ENCODE measurements at places on chromosomes 11 and 22.

DNA sequence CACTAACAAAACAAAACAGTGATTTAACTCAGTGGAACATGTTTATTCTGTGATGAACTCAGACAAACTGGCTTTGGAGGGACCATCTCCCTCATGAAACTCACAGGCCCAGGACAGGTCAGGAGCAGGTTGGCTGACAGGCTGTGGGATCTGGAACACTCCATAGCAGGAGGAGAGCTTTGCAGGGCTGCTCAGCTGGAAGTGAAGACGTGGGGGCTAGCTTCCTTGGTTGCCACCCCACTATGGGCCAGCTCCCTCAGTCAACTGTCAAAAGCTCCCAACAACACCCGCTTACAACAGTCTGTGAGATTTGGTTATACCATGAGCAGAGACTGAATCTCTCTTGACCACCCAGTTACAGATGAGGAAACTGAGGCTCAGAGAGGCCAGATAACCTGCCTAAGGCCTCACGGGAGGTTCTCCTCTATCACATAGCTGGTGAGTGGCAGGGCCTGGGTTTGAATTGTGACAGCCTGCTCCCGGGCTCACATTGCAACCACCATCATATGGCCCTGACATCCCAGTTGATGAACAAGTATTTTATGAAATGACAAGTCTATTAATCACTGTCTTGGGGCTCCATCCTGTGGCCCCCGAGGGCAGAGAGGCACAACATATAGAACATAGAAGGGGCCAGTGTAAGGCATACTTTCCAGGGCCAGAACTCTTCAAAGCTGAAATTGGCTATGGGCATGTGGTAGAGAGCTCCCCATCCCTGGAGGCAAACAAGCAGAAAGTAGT is 473.4 kb downstream of the MN1 start:
- no peak for DNase-seq

DNA sequence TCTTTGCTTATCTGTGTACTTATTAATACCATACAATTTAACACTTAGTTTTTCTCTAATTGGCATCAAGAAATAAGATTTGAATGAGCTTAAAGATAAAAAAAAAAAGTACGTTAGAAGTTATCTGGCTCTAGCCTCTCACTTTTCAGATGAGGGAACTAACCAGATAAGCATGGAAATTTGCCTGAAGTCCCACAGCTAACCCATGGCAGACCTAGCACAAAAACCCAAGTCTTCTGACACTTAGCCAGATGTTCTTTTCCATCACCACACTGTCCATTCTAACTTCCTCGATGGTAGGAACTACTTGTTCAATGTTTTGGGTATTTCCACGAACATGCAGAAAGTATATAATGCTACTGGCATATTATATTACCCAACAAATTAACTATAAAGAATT is 7.4 kb upstream of the SOX6 start:
- no peak for DNase-seq

DNA sequence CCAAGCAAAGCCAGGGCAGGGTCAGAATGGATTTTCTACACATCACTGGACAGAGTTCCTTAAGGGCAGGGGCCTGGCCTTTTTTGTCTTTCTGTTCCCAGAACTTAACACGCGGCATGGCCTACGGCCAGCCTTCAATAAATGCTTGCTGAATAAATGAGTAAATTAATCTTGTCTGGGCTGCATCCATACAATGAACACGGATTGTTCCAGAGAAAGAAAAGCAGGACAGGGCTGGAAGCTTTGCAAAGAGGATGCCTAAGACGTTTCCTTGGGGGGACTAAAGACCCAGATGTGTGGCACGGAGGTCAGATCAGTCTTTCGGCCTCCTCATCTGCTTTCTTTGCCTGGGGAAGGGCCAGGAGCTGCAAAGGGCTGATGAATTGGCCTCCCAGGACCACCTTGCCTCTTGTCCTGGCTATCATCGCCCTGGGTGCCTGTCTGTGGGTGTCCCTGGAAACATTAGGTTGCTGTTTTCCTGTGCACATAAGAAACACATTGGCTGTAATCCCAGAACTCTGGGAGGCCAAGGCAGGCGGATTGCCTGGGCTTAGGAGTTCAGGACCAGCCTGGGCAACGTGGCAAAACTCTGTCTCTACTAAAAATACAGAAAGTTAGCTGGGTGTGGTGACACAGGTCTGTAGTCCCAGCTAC is 20.8 kb upstream of the RFPL3 start:
- no peak for DNase-seq

DNA sequence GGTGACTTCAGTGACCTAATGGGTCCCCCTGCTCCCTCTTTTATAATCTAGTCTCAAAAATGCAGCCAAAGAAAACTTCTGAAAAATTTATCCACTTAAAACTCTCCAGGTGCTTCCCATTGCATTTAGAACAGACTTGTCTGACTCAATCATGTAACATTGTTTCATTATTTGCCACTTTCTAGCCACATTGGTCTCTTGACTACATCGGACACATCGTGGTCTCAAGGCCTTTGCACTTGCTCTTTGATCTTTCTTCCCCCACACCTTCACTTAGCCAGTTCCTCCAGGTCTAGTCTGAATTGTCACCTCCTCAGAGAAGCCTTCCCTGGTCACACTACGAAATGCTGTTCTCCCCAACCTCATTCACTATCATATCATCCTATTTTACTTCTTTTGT is 97.0 kb upstream of the E2F8 start:
- no peak for DNase-seq

GRCh38 chr22:46528121-46528610 is 9.3 kb downstream of the CELSR1 start:
- DNase-seq, result no peak

DNA sequence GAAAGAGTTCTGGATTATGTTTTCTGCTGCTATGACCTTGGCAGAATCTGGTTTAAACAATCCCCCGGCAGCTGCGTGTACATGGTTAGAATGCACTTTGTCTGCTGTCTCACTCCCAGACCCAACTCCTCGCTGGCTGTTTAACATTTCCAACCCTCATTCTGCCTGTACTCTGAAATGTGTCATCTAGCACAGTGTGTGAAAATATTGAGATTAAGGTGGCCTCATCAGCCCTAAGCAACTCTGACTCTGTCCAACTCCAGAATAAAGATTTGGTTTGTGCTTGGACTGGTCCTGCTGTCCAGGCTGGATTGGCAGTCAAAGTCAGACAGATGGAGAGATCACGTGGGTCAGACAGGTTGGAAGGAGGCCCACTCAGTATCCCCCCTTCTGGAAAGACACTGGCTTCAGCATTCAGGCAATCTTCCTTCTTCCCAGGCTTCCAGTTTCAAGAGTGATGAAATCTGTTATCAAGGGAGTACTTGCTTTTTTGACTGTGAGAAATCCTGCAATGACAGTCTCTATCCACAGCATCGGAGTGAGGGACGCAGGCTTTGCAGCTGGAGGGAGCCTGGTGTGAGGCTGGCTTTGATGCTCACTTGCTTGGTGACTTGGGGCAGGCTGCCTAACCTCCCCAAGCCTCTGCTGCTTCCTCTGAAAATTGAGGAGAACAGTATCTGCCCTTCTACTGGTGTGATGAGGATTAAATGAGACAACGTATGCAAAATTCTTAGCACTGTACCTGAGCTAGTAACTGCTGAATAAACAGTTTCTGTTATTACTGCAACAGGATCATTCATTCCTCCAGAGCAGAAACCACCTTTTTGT is 29.8 kb downstream of the ABTB2 start:
- no peak for DNase-seq

DNA sequence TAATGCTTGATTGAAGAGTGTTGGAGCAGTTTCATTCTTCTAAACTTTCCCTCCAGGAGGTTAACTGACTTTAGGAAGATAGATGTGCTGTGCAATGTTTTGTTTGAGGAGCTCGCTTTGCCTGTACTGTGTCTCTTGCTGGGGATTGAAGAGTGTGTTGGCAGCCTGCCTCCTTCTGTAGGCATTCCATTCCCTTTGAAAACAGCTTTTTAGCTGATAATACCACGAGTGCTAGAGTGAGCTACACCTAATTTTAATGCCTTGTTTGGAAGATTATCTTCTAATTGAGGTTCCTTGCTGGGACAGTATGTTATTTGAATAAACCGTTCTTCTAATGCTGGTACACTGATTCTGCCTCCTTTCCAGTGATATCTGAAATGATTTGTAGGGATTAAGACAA is 7.2 kb downstream of the DDX10 start:
- no peak for DNase-seq
